HS-5 (cell line): ENCODE measurements at places on chromosomes 7 and 10.

GRCh38 chr7:131026297-131027000 lies 292.4 kb upstream of the KLF14 start:
- DNase-seq: peak; percentile 56

DNA sequence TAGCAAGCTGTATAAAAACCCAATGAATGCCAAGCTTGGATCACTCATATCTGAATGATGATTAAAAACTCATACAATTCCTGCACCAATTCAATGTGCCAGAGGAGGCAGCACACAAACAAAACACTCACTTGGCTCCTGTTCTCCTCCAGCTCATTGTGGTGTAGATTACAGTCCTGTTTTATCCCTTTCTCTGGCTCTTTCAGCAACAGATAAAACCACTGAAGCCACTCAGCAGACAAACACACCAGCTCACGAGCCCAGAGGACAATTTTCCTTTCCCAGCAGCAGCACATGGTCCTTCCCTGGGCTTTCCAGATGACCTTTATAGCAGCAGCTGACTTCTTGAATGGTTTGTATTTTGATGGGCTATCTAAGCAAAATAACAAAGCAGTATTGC lies 107.3 kb upstream of the STARD3NL start:
- DNase-seq: no peak

GRCh38 chr10:83917537-83918506 lies 221.5 kb upstream of the GHITM start:
- no peak for DNase-seq

DNA sequence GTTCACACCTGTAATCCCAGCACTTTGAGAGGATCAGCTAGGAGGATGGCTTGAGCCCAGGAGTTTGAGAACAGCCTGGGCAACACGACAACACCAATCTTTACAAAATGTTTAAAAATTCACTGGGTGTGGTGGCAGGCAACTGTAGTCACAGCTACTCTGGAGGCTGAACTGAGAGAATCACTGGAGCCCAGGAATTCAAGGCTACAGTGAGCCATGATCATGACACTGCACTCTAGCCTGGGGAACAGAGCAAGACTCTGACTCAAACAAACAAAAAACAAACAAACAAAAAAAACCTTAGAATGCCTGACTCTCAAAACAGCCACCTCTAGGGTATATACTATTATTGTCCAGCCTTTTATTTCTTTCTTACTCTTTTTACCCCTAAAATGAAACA lies 56.5 kb upstream of the PAPSS2 start:
- no peak for DNase-seq
